ENCODE measurements at places on chromosomes 16 and 17.

DNA sequence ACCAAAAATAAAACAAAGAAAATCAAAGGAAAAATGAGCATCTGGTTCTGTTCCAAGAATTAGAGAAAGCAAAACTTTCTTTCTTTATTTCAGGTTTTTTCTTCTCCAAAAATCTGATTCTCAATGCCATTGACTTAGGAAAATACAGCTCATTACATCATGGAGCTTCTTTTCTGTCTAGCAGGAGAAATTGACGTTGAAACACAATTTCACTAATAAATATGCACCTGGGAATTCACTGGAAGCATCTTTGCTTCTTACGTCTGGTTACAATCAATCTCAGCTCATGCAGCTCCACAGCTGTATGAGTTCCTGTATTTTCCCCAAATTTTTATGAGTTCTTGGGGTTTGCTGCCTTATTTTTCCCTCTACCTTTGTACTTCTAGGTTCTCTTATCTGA lies 1568.6 kb upstream of the GOT2 start:
- no peak for DNase-seq

DNA sequence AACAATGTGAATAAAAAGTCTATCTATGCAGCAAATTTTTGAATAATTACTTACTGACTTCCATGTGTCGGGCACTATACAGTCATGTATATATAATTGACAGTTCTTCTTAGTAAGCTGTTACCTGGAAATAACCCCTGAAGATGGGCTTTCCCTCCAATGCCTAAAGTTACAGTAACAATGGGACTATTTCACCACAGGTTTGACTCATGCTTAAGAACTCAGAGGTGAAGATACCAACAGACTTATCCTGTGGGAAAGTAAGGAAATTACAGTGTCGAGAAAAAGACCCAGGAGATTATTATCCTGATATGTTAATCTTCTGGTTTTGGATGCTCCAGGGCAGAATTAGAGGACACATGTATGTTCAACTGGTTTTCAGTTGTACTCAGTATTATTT lies 601.5 kb upstream of the SOX9 start:
- no peak for DNase-seq

GRCh38 chr16:52389045-52389444 lies 157.9 kb downstream of the TOX3 start:
- no peak for DNase-seq

DNA sequence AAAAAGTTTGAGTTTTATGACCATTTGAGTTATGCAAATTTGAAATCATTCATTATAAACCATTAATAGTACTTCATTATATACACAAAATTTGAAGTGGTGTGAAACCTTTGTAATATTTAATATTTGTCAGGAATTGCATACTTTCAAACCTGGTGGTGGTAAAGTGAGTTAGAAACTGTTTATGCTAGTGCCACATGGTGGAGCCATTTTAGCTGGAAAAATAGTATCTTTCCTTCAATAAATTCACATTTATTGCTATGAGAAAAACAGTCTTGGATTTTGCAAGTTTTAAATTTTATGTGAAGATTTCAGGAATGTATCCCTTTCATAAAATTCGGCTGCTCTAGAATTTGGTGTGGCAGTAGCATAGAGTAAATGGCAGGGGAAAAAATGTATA lies 7.3 kb upstream of the BLMH start:
- DNase-seq: no peak

DNA sequence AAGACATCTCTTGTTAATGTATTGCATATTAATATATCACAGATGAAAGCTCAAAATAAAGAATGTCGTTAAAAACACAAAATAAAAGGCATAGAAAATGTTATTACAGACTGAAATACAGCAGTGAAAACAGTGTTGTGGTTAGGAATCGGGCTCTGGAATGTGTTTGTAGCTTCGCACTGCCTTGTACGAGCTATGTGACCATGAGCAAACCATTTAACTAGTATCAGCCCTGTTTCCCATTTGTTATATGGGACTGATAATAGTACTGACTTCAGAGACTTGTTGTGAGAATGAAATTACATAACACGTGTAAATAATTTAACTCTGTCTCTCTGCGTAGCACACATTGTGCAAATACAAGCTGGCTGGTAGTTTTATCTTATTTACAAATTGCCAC lies 648 bp upstream of the RBFOX1 start:
- DNase-seq: no peak

DNA sequence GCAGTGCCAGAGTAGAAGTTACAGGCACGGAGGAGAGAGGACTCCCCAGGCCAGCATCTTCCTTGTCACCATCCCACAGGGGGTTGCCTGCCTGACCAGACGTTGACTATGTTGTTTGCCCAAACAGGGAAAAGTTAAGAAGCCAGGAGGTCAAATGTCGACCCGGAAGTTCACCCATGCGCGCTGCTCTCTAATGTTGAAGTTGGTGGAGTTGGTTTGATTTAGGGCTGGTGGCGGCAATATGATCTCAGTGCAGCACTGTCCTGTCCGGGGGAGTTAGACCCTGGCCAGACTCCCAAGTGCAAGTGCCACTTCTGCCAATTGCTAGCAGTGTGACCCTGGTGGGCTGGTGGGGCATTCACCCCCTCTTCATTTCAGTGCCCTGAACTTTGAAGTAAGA lies 30.4 kb downstream of the RGS9 start:
- no peak for DNase-seq

DNA sequence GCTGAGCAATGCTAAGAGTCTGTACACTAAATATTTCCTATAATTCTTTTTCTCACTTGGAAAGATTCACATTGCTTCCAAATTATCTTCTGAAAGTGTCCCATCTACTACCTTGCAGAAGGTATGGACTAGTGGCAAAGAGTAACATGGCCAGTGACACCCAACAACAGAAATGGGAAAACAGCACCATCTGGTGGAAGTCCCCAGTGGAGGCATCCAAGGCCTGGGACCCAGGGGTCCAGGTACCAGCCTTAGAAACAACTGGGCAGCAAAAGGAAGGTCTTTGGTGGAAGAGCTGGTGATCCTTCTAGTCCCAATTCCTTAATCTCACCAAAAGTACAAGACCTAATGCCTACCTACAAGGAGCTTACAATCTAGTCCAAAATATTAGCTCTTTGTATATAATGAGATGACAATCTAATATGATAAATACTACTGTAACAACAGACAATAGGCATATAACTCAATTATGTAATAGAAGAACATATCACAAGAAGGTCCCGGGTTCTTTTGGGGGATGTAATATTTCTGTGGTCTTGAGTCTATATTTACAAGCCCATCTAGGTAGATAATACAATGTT lies 55.3 kb downstream of the SKAP1 start:
- DNase-seq: peak; percentile 24

DNA sequence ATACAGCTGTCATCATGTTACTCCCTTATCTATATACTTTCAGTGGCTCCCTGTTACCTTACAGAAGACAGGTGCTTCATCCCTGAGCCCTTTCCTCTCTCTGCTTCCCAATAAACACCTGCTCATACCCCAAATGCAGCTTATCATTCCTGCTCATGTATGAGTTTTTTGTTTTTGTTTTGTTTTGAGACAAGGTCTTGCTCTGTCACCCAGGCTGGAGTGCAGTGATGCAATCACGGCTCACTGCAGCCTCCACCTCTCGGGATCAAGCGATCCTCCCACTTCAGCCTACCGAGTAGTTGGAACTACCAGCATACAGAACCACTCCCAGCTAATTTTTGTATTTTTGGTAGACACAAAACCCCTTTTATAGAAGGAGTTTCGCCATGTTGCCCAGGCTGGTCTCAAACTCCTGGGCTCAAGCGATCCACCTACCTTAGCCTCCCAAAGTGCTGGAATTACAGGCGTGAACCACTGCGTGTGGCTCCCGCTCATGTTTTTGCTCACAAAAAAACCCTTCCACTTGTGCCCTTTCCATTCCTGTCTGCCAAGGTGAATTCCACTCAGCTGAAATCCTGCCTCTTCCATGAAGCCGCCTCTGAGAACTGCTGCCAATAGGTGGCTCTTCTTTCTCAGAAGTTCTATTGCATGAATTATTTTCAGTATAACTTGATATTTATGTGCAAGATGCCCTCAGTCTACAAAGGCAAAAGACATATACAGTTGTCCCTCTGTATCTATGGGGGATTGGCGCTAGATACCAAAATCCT lies 7.9 kb upstream of the RNF157 start:
- no peak for DNase-seq

DNA sequence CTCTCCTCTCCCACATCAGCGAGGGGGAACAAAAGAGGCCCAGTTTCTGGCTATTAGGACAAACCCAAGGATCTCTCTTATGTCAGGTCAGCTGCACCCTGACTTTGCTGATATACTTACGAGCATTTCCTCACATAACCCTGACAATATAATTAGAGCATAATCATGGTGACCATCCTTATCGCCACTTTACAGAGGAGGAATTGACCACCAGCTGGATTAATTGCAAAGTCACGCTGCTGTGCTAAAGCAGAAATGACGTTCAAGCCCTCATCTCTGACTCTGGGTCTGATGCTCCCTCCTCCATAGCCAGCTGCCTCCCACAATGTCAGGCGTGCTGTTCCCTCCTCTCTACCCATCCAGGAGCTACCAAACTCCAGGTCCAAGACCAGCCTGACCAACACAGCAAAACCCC lies 42.6 kb downstream of the TRARG1 start:
- no peak for DNase-seq

- no peak for DNase-seq
Measured at GRCh38 chr17:79079421-79080200, 5.0 kb downstream of the ENGASE start.

Measured in stimulated activated naive CD8-positive, alpha-beta T cell treated with anti-CD3 and anti-CD28 coated beads, Interleukin-15, amount 100 ng/mL, for 72 hours (primary cell).